NCI-H526 treated with DMSO at 0.1 percent for 48 hours (cell line): ENCODE measurements at places on chromosomes 11 and 22.

DNA sequence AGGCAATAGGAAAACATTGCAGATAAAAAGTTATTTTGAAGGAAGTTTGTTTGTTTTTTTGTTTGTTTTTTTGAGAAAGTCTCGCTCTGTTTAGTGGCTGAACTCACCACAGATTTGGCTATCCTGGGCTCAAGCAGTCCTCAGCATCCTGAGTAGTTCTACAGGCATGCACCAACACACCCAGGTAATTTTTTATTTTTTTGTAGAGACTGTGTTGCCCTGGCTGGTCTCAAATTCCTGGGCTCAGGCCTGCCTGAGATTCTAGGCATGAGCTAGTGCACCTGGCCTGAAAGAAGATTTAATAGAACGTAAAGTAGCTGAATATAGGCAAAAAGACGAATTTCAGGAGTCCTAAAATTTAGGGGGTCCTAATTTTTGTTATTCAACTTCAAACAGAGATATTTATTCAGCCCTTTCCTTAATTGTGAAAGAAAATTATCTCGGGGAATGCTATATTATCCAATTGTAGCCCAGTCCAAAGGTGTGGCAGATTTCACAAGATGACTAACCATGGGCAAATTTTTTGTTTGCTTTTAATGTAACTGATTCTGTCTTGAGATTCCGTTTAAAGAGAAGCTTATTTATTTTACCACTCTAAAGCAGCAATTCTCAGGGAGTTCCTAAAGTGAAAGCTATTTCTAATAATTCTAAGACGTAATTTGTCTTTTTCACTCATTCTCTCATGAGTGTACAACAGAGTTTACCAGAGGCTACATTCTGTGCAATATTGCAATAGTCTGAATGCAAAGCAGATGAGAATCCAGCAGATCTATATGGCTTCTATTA is 940 bp downstream of the IL18 start:
- no peak for DNase-seq

DNA sequence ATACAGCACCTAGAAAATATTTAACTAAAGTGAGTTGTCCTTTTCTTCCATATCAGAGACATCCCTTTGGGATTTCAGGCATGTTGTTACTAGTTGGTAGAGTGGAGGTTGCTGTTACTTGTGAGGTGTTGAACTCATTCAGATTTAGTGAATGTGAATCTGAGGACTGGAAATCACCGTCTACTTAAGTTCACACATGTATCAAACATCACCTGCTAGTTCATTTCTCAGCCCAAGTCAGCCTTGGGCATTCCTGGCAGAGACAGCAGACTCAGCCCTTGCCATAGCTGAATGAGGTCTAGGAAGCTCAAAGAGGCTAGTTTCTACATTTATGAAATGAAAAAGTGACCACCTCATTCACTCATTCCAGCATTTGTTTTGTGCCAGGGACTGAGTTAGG is 9.7 kb downstream of the KDELR3 start:
- DNase-seq = no peak

DNA sequence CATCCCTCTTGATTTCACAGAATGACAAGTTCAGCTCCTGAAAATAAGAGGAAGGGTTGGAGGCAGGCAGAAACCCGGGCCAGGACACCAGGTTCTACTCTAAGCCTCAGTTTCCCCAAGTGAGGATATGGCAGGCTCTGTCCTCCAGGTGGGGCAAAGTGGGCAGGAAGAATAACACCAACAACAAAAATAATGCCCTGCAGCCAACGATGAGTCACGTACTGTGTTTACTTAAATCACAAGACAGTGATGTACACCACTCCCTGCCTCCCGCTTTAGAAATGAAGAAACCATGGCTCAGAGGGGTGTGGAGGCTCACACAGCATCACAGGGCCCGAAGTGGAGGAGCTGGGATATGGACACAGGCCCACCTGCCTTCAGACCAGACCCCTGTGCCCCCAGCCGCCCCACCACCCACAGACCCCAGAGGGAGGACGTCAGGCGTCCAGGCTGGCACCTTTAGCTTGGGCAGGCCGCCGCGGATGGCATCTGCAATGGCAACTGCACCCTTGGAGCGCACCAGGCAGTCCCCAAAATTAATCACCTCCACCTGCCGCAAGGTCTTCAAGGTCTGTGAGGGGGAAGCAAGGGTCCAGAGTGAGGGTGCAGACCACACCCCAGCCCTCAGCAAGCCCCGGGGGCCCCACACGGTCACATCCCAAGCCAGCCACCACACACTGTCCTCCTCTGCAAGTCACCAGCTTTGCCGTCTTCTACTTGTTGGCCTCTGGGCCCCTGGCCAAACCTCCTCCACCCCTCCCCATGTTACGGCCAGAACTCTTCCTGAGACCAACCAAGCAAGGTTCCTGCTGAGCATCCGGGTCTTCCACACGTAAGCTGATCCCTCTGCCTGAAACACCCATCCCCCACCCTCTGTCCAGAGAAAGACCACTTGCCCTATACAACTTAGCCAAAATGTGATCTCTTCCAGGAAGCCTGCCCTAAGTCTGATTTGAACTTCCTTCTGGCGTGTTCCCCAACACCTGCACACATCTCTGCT is 15.8 kb upstream of the CHADL start:
- DNase-seq = no peak

- no peak for DNase-seq
Observed at GRCh38 chr11:27055065-27055682, 14.6 kb downstream of the BBOX1 start.

- no peak for DNase-seq
Observed at GRCh38 chr11:3950996-3951660, 95.7 kb downstream of the STIM1 start.

- DNase-seq = no peak
Observed at GRCh38 chr11:68048681-68049508, 10.1 kb downstream of the TCIRG1 start.

DNA sequence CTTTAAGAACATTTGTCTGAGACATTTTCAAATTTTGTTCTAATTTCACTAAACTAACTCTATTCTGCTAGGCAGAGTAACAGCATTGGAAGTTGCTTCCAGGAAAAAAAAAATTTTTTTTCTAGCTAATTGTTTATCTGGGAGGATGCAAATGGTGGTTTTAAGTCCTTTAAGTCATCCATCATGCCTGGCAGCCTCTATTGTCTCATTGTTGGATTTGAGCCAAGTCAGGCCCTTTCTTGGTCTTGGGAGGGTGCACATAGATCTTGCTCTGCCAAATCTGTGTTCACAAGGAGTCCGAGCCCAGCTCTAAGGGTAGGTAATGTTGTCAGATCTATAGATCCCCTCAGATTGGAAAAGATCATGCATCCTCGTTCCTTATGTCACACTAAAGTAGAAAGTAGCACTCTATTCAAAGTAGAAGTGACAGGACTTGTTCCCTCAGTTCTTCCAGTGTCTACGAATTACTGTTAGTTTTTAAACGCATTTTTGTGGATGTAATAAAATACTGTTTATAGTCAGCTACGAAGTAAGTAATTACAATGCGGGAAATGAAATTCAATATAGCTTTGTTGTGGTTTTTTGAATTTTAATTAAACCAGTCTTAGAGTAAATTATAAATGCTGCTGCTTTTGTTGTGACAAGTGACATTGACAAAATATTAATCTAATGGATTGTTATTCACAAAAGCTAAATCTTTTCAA is 166.0 kb upstream of the RASSF10 start:
- peak; percentile 73 for DNase-seq

GRCh38 chr11:83572581-83573496 is 286.7 kb upstream of the CCDC90B start:
- no peak for DNase-seq

GRCh38 chr11:10255388-10256125 is 38.5 kb downstream of the SBF2 start:
- no peak for DNase-seq

DNA sequence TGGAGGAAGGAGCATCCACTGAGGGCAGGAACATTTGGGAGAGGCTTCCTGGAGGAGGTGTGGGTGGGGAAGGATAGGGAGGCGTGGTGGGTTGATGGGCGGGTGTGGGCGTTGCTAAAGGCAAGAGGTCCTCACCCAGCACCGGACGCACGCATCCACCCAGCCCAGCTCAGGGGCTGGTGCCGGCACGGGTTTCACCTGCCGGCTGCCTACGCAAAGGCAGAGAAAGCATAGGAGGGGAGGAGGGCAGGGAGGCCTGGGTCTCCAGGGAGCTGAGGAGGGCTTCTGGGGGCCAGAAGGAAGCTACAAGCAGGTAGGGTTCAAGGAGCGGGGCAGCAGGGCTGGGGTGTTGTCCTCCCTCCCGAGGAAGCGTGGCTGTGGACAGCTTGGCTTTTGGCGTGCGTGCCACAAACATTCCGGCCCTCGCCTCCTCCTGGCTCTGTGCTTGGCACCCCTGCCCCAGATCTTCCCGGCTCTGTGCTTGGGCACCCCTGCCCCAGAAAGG is 7.8 kb downstream of the SSH3 start:
- DNase-seq = no peak

- no peak for DNase-seq
Observed at GRCh38 chr11:65489035-65489705, 9.7 kb upstream of the MALAT1 start.

DNA sequence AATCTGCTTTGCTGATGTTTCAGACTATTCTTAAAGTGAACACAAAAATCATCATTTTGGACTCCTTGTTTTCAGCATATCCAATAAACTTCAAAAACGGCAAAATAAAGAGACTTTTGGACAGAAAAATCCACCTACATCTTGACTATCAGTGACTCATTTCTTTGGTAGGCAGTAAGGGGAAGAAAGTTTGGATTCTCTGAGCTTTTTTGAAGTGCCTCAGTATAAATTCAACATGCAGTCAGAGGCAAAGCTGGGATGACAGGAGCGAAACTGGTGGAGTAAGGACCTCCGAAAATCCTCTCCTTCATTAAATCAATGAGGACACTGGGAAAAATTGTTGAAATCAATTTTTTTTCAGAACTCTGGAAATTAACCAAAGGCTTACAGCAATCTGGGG is 29.7 kb downstream of the EFCAB6 start:
- DNase-seq = no peak

DNA sequence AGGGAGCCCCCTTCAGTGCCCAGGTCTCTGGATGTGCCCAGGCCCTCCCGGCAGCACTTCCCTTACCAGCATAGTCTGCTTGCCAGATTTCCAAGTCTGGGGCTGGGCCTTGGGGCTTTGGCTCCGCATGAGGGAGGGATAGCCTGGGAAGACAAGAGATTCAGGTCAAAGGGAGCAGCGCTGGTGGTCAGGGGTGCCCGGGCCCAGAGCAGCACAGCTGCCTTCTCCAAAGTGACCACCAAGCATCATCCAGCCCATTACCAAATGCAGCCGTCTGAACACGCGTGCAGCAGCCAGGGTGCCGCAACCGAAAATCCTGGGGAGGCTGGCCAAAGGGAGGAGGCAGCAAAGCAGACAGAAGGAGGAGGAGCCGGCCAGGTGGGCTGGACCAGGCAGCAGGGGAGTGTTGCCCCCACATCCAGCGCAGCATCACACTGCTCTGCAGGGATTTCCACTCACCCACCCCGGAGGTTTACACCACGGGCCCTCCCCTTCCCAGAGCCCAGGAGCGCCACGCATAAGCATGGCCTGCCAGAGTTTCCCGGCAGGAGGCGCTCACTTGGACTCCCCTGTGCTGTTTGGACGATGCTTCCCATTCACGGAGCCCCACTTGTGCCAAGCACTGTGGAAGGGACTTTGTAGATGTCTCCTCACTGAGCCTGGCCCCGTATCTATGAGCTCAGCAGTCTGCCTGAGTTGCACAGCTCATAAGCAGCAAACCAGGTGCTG is 22.5 kb downstream of the TRIM29 start:
- no peak for DNase-seq

DNA sequence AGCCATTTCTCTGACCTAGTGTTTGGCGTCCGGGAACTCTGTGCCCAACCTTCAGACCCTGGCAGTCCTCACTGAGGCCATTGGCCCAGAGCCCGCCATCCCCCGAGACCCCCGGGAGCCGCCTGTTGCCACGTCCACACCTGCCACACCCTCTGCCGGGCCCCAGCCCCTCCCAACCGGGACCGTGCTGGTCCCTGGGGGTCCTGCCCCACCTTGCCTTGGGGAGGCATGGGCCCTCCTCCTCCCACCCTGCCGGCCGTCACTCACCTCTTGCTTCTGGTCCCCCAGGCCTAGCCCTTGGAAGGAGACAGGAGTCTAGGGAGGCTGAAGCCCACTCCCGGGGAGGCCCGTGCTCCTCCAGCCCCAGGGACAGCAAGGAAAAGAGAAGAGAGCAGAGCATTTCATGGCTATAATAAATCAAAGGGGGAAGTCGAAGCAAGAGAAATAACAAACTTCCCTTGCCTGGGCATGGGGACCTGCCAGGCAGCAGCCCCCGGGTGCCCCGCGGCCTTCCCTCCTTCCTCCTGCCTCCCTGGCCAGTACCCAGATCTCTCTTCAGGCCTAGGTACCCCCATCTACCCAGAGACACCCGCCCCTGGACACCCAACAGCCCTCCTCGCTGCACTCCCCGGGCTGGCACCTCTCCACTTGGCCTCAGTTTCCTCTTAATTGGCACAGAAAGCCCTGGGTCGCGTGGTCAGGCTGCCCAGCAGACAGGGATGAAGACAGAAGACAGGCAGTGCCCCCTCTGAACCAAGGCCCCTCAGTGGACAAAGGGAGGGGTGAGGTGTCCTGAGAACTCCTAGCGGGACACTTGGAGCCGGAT is 13.0 kb upstream of the SLC39A13 start:
- DNase-seq = no peak

DNA sequence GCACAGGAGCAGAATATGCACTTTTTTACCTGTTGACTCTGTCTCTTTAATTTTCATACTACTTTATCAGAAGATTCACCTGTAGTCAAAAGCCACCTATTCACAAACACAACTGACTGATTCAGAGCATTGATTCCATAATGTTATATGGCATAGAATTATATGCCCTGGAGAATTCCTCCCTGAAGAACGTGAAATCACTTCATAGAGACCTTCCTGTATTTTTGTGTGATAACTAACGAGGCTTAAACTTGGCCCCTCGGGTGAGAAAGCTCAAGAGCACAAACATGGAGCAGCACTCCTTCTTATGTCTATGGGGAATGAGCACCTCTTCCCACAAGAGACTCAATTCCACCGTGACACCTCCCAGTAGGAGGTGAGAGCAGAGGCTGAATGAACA is at the start of gene OR10A6:
Gene OR10A6, minus strand, starts transcription at position 101 of the 400 bp plus-strand sequence. CDS start 2,606 bp downstream, outside the sequence.
- DNase-seq = no peak

GRCh38 chr22:37807410-37808293 is at the start of gene GCAT:
GCAT (plus strand) TSS chr22:37807934; CDS start chr22:37807968, 34 bp downstream.
- DNase-seq = peak; percentile 81

DNA sequence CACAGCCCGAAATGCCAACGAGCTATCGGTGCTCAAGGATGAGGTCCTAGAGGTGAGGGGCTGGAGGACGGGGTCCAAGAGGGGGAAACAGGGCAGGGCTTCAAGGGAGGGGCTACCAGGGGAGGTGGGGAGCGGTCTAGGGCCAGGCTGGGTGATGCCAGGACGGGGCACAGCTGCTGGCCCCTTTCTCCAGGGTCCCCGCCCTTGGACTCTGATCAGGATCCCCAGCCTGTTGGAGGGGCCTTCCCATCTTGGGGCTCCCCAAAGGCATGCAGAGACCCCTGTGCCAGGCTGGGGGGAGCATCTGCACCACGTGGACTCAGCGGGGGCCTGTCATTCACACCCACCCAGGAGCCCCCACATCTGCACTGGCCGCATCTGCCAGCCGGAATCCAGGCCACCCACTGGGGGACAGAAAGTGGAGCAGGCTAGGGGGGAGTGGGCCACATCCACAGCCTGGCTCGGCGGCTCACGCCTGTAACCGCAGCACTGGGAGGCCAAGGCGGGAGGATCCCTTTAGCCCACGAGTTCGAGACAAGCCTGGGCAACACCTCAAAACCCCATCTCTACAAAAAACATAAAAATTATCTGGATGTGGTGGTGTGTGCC is 18.9 kb downstream of the EPS8L2 start:
- no peak for DNase-seq

- no peak for DNase-seq
Observed at GRCh38 chr11:46490666-46491065, 99.1 kb upstream of the CHRM4 start.
